ENCODE measurements at places on chromosomes 12 and 14.
A peak's percentile ranks its signal among the peaks of the same experiment; 100 is the strongest.

GRCh38 chr12:22064968-22065367 lies 18.9 kb downstream of the CMAS start:
- DNase-seq: no peak

DNA sequence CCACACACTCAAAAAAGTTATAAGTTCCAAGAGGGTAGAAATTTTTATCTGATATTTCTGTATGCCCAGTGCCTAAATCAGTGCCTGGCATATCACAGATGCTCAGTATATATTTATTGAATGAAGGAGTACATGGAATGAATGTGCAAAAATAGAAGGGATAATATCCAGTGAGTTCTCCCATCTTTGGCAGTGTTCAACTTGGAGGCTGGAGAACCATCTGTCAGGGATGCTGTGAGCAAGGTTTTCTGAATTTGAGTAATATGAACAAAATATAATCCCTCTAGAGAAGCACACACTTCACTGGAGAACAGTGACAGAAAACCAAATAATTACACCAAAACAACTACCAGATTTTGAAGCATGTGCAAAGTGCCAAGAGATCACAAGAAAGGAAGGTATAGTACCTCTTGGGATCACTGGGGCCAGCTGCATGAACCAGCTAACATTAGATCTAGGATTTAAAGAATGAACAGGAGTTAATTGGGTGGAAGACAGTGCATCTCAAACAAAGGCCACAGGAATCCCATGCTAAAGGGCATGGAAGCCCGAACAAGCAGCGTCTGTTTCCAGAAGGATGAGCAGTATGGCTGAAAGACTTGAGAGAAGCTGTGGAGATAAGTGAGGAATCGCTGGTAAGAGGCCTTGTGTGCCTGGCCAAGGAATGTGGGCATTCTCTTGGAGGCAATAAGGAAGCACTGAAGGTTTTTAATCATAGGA lies 11.5 kb downstream of the SLC8A3 start:
- DNase-seq: no peak

- no peak for DNase-seq
Measured at GRCh38 chr14:35257809-35258208, 34.4 kb upstream of the PSMA6 start.

DNA sequence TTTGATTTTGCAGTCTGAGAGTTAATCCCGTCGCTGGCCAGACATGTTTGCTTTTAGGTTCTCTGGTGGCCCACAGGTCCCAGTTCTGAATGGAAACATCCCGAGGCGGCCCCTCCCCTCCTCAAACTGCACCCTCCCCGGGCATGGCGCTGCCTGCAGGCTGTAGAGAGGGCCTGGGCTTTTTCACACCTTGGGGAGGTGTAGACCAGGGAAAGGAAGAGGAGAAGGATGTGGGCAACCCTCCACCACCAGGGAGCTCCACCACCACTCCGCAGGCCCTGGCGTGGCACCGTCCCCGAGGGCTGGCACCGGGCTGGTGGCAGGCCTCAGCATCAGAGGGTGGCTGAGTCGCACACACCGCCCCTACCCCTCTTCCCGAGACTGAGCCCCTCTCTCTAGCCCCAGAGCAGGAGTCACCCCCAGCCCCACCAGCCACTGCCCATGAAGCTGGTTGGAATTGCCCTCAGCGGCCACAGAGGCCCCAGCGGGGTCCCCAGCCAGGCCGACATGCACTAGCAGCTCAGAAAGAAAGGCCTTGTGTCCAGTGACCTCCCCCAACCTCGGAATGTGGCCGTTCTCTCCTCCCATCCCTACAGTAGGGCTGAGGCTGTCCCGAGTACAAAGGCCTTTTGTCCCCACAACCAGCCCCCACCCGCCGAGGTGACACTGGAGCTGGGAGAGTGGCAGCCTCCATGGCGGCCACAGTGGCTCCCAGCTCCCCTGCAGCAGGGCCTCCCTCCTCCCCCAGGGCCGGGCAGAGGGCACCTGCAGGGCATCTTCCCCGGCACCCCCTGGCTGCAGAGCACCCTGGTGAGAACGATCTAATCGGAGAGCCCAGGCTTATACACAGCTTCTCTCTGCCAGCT lies 23.5 kb upstream of the INF2 start:
- no peak for DNase-seq

DNA sequence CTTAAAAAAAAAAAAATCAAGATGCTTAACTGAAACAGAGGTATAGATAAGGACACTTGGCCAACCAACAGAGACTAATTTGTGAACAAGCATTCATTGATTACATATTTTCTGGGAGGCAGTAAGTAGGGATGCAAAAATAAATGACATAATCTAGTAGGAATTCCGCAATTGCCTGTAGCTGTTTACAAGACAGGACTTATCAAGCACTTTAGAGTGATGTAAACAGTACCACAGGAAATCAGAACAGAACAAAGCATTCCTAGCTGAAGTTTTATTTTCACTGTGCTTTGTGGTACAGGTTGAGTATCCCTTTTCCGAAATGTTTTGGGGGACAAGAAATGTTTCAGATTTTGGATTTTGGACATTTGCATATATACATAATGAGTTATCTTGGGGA lies 68.2 kb upstream of the FGD4 start:
- DNase-seq: no peak

GRCh38 chr12:10101042-10101579 lies 2.3 kb upstream of the CLEC1A start:
- no peak for DNase-seq

GRCh38 chr14:74618078-74618952 lies 6.3 kb upstream of the LTBP2 start:
- DNase-seq: peak; percentile 97

- peak; percentile 34 for DNase-seq
Measured at GRCh38 chr12:96190413-96191108, 3.6 kb upstream of the ELK3 start.

GRCh38 chr14:60566101-60566500 lies 57.2 kb downstream of the SIX6 start:
- no peak for DNase-seq

DNA sequence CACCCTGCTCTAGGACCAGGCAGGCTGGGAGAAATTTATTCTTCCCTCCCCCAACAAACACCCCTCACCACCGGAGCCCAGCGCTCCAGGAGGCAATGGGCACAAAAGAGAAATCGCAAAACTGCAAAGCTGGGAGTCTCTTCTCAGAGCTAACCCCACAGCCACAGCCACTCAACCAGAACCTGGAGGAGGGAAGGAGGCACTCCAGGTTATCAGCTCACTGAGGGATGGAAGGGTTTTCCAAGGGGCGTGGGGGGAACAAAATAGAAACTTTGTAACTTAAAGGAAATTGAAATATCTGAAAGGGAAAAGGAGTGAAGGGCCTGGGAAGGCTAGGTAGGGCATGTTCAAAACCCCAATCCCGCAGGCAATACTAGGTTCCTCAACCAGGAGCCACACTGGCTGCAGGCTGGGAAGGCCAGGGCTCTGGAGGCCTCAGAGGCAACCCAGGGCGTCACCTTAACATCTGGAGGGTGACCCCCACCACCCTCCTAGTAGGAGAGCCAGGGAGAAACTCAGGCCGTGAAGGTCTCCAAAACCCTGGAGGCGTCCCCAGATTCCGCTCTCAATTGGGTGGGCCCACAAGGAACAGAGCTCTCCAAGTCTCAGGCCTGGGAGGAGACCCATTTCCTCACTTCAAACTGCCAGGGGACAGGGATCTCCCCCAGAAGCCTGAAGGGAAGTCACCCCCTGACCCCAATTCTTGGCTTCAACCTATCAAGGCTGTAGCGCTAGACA lies 3.2 kb downstream of the KDM2B start:
- no peak for DNase-seq

DNA sequence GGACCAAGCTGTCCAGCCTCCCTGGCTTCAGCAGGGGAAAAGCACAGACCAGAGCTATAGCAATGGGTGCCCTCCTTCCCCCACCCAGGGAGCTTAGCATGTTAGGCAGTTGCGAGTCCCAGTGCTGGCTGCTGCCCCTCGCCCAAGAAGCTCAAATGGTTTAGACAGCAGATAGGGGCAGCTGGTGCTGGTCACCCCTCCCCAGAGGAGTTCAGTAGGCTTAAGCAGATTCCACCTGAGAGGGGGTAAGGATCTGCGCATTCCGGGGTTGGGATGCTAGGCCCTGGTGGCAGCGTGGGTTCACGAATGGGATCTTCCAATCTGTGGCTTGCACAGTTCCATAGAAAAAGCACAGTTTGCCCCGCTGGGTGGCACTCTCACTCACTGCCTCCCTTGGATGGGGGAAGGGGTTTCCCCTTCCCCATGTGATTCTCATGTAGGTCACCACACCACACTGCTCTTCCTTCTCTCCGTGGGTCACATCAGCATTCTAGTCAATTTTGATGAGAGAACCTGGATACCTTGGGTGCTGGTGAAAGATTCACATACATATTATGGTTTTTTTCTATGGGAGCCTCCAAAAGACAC lies 665.6 kb downstream of the C12orf50 start:
- DNase-seq: no peak

DNA sequence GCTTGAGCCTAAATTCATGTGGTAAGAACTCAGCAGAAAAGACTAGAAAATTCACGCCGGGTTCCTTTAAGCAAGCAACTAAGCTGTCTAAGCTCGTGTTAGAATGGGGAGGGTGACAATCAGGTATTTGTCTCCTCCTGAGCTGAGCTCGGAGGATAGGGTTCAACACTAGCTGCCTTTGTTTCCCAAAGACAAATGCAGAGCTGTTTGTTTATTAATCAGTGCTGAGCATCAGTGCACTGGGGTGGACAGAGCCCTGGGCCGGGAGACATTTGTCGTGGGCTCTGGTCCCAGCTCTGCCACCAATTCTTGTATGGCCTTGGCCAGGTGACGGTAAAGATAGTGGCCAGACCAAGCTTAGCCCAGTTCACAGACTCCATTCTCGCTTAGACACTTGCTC lies 43.7 kb downstream of the DEGS2 start:
- no peak for DNase-seq

- DNase-seq: no peak
Measured at GRCh38 chr14:105187935-105188524, 6.9 kb upstream of the NUDT14 start.

DNA sequence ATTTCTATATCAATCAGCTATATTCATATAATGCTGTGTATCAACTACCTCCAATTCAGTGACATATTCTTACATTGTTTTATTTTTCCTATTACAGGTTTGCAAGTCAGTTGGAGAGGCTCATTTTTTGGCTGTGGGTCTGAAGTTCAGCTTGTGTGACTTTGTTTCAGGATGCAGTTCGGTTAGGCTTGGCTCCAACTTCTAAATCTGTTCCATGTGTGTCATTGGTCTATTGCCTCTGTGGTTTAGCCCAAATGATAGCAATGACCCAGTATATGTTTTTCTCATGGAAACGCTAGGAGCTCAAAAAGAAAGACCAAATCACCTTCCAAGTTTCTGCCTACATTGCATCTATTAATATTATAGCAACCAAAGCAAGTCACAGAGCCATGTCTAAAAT lies 848.6 kb upstream of the LRFN5 start:
- no peak for DNase-seq

DNA sequence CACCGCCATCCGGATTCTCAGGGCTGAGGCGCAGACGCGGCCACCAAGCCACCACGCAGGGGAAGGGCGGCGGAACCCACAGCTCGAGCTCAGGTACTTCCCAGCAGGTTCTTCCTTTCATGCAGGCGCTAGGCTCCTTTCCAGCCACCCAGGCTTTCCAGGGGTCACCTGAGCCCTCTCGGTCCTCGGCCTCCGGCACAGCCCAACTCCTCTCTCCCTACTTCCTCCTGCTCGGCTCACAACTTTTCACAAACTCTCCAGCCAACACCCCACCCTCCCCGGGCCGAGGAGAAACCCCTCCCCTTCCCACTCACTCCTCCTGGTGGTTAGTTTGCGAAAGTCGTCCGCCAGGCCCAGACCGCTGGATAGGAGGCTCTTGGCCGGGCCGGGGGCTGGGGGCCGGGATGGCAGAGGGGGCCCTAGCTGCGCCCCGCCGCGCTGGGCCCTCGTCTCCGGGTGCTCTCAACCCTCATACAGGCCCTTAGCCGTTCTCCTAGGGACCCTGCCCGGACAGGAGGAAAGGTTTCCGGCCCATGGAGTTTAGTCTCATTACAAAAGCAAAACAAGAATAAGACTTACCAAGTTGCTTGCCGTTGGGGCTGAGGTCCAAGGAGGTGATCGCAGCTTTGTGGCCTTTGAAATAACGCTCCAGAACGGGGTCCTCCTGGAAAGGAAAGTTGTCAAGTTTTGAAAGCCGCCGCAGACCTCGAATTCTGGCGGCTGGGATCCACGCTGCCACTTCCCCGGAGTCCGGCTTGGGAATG lies at the start of gene GALNT4:
Gene GALNT4 (minus strand): TSS at position 256 of the 764 bp plus-strand sequence. CDS start 247 bp downstream, at position 9.
- DNase-seq: peak; percentile 81

DNA sequence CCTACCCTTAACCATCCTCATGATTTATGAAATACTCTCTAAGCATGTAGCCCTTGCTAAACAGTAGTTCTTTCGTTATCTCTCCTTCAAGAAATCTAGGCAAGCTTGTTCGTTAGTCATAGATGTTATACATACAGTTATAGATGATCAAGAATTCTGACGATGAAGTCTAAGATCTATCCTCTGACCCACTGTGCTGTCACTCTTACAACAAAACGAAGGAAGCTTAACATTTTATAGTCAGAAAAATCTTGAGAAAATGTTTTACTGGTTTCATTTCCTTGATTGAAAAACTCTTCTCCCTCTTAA lies 68.9 kb downstream of the SPPL3 start:
- no peak for DNase-seq

GRCh38 chr14:75427482-75428229 lies at the start of gene JDP2:
Gene JDP2 (plus strand): TSS chr14:75428022. CDS start chr14:75437921, 9,899 bp downstream.
- DNase-seq: peak; percentile 68

GRCh38 chr12:116620124-116620491 lies 60.9 kb downstream of the MAP1LC3B2 start:
- DNase-seq: no peak

- DNase-seq: no peak
Measured at GRCh38 chr14:75542588-75543091, 20.4 kb downstream of the BATF start.

- peak; percentile 75 for DNase-seq
Measured at GRCh38 chr12:103548622-103549601, 38.2 kb upstream of the STAB2 start.

GRCh38 chr14:77902811-77903210 lies 102.9 kb downstream of the ADCK1 start:
- no peak for DNase-seq

DNA sequence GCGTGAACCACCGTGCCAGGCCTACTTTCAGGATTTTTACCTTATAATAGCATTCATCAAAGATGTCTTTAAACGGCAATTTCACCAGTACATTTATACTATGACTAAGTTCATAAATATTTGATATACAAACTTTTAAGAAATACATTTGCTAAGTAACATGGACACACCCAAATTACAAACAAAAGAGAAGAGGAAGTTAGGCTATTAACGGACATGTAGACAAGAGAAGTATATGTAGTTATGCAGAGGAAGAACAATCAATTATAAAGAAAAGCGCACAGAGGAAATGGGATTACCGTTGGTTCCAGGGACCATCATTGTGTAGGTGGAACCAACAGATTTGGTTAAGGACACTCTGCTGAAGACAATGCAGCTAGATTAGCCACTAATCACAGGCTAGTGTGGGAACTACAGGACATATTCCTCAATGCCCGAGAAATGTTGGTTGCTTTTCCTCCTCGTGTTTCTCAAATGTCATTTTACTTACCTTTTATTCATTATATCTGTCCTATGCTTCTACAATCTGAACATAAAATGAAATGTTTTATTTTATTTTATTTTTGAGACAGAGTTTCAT lies 24.0 kb upstream of the PKP2 start:
- no peak for DNase-seq

- no peak for DNase-seq
Measured at GRCh38 chr14:41604721-41605531, 1.8 kb upstream of the LRFN5 start.

- DNase-seq: no peak
Measured at GRCh38 chr14:104968153-104968527, 10.0 kb downstream of the AHNAK2 start.
